ENCODE measurements at places on chromosomes 7 and 10. TPM values are rescaled to one million over a fixed set of nuclear protein-coding genes. Genes with fewer than 3 reads are reported as not detected.

Gene NPFFR1
- total RNA-seq = not detected

Gene TRIM50
- not detected for total RNA-seq

Gene MALRD1
- total RNA-seq = not detected

Gene SMC3
- 21.3 TPM for total RNA-seq

Gene STEAP1B
- 2.2 TPM for total RNA-seq

Gene SH2D4B
- 0.29 TPM for total RNA-seq

Gene C10orf53
- total RNA-seq = not detected

Gene ZNF22
- total RNA-seq = 19.2 TPM

Gene LIPF
- total RNA-seq = not detected

Gene FRAT2
- 3.9 TPM for total RNA-seq

Gene FGL2
- total RNA-seq = 0.14 TPM

Gene MYH16
- 0.43 TPM for total RNA-seq

Gene KIAA1217
- 2.0 TPM for total RNA-seq

Gene PLXDC2
- total RNA-seq = 4.6 TPM

Gene CFAP69
- total RNA-seq = 3.6 TPM

Gene SLC13A1
- not detected for total RNA-seq

Gene TRIM24
- 18.0 TPM for total RNA-seq

Gene TCERG1L
- total RNA-seq = not detected

Gene RBP3
- total RNA-seq = under 0.01 TPM

Gene HOXA1
- not detected for total RNA-seq

Gene HTR7
- 13.5 TPM for total RNA-seq

Gene ASB15
- total RNA-seq = not detected

Gene FEZF1
- not detected for total RNA-seq

Gene LRRD1
- under 0.01 TPM for total RNA-seq

Gene SYT15
- total RNA-seq = 0.43 TPM

Gene RHOBTB1
- total RNA-seq = 31.1 TPM

Gene COL26A1
- total RNA-seq = not detected

Gene ERVW-1
- total RNA-seq = not detected

Gene MEOX2
- total RNA-seq = under 0.01 TPM

Gene BTBD16
- not detected for total RNA-seq

Gene PTPN20
- total RNA-seq = 0.72 TPM

Gene CYP2C8
- total RNA-seq = not detected

Gene OR9A2
- total RNA-seq = not detected

Gene MOGAT3
- total RNA-seq = not detected

Gene NACAD
- total RNA-seq = 1.3 TPM

Gene WEE2
- not detected for total RNA-seq

Gene TRIM74
- total RNA-seq = not detected

Gene FBXO24
- total RNA-seq = 0.86 TPM

Gene ADAM22
- 0.86 TPM for total RNA-seq

Gene GPR26
- not detected for total RNA-seq

Gene KIAA1549
- 3.3 TPM for total RNA-seq

Gene CYP3A7
- total RNA-seq = not detected

Gene PNLIPRP2
- not detected for total RNA-seq

Gene MYPN
- 1.3 TPM for total RNA-seq

Data from placental pericyte (primary cell).